ENCODE measurements at places on chromosomes 1 and 21.

DNA sequence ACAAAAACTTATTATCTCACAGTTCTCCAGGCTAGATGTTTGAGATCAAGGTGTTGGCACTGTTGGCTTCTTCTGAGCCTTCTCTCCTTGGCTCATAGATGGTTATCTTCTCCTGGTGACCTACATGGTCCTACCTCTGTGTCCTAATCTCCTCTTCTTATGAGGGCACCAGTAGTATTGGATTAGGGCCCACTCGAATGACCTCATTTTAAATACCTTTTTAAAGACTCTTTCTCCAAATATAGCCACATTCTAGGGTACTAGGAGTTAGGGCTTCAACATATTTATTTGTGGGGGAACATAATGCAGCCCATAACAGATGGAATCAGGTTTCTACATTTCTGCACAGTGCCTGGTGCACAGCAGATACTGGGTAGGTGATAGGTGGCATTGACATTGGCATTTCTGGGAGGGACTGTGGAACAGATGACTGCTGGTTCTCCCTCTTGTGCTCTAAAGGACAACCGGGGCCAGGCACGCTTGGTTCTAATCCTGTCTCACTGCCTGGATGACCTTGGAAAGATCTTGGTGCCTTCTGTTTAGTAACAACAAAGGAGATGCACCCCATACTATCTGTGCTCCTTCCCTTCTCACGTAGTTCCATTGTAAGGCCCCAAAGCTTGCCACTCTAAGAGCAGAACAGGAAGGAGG lies 140.3 kb downstream of the PLPP3 start:
- DNase-seq = no peak

DNA sequence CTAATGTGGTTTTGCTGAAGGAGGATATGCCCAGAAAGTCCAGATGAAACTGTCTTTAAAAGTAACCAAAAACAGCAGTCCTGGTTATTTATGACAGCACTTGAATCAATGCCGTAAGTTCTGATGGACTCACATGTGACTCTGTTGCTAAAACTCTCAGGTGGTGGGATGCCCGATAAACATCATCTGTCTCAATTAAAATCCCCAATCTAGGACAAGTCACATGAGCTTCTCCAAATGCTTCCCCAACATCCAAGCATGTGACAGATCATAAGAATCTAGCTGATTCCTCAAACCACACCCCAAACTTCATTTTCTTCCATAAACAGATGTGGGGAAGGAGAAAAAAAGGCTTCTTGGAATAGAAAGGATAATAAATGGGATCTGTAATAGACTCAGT lies 786 bp upstream of the CTSK start:
- no peak for DNase-seq

GRCh38 chr1:77401384-77401783 lies 119.6 kb downstream of the AK5 start:
- DNase-seq = no peak

- DNase-seq = no peak
Measured at GRCh38 chr1:247656221-247656875, 23.2 kb downstream of the OR13G1 start.

DNA sequence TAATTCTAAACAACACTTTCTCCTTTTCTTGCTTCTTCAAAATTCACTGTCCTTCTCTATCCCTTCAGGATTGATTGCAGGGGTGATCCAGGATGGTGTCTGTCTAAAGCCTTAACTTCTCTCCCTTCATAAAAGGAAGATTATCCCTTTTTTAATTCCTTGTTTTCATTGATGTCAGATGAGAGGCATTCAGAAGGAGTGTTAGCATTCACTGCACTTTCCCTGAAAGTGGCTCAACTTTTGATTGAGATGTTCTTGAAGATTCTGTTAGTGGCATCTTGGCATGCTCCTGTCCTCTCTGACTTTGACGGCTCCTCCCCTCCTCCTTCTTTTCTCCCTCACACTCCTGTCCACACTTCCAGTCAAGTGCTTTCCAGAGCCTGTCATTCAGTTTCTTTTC lies 71.6 kb downstream of the ST6GALNAC3 start:
- DNase-seq = no peak

DNA sequence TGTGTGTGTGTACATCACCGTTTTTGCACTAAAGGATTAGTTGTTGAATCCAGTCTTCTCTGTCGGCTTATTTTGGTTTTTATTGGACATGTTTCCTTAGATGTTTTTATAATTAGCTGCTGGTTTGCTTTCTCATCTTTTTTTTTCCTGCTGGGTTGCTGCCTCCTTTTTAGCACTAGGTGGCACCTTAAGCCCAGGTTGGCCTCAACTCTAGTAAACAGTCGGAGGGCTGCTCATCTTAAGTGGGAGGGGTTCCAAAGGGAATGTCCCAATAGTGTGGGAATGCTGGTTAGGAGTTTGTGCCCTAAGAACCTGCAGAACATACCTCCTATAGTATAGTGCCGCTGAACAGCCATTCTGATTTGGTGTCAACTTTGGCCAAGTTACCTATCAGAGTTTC lies 570.1 kb upstream of the CXADR start:
- no peak for DNase-seq

DNA sequence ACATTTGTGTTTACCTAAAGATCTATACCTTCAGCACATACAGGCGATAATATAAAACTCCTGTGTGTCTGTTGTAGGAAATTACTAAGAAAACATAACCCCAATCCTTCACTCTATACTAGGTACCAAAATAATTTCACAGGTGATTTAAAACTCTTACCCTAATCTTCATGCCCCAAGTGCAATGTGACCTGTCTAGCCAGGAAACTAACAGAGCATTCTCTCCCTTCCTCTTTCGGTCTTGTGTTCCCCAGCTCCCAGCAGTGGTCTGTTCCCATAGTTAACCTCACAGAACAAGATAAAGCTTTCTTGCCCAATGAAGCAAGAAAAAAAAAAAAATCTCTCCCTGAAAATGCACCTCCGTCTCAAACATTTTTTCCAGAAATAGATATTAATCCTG lies 493.5 kb downstream of the DPYD start:
- no peak for DNase-seq

DNA sequence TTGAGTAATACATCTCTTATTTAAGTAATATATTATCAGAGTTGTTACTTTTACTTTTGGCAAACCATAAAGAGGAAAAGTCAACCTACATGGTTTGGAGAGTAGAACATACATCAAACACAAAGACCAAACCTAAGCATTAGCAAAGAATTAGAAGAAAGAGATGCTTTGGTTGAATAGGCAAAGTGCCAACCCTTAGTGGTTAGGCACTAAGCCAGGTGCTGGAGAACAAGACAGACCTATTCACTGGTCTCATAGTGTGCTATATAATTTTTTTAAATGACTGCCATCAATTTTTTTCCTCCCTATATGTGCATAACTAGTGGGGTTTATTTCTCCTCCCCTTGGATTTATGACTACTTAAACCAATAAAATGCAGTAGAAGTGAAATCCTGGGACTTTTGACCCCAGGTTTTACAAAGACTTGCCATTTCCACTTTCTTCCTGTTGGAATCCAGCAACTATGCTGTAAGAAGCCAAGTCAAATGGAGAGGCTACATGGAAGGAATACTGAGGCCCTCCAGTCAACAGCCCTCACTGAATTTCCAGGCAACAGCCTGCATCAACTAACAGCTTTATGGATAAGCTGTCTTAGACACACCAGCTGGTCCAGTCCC lies 69.8 kb upstream of the HAO2 start:
- DNase-seq = no peak

DNA sequence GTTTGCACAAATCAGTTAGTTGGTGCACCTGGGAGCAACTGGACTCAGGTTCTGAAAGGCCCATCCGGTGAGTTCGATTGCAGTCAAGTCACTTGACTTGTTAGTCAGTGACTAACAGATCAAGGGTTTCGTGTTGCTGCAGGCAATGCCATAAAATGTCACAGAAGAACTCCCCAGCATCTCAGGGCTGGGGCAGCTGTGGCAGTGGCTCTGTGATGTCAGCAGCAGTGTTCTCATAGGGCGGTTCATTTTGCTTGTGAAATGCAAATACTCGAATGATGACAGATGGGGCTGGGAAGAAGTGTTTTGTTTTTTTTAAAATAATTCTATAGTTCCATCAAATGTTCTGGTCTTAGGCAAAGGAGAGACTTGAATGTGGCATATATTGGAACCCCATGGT lies 287.8 kb downstream of the LMX1A start:
- no peak for DNase-seq

DNA sequence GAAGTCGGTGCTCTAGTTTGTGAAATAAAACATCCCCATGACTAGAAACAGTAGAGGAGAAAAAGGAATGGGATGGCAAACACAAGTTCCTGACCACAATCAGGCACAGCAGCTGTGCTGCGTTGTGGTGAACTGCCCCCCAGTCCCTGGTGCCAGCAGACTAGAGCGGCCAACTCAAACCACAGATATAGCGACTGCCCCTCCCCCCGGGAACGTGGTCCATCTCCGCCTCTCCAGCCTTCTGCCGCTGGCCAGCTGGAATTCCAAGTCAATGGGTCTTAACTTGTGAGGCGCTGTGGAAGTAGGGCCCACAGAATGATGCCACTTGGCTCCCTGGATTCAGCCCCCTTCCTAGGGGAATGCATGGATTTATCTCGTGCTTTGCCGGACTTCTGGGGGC lies 41.6 kb upstream of the ZNF678 start:
- no peak for DNase-seq

DNA sequence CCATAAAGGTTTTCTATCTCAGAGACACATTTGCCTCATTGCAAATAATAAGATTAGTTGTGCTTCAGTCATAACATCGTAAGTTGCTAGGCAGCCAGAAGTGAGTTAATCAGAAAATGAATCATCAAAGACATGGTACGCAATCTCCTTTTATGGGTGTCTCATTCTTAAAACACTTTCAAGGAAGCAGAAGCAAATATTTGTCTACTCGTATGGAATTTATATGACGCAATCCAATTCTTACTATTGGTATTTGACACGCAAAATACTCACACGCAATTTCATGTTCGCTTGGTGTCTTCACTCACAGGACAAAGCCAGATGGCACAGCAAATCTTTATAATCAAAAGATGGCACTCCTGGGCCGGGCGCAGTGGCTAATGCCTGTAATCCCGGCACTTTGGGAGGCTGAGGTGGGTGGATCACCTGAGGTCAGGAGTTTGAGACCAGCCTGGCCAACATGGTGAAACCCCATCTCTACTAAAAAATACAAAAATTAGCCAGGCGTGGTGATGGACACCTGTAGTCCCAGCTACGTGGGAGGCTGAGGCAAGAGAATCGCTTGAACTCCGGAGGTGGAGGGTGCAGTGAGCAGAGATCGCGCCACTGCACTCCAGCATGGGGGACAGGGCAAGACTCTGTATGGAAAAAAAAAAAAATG lies 56.4 kb downstream of the HLCS start:
- DNase-seq = no peak

DNA sequence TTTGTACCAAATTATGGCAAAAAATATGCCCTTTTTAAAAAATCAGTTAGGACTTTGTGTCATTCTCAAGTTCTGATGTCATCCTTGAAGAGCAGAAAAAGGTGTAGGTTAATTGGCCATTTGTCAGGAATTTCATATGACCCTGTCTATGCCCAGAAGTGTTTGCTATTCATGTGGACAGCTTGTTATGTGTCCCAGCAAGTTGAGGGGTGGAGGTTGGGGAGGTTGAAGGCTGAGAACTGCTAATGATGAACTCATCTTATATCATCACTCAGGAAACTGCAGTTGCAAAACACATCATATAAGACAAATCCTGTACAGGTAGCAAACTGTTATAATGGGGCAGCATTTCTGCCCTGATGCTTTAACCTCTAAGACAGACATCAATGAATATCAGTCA lies 106.5 kb downstream of the PHTF1 start:
- DNase-seq = no peak

- DNase-seq = no peak
Measured at GRCh38 chr21:26834181-26834905, 10.9 kb downstream of the ADAMTS1 start.

GRCh38 chr1:61357539-61357938 lies 275.2 kb downstream of the NFIA start:
- no peak for DNase-seq

- DNase-seq = no peak
Measured at GRCh38 chr1:173475564-173476196, 1.5 kb upstream of the PRDX6 start.

GRCh38 chr1:156336242-156336641 lies 1.9 kb downstream of the CCT3 start:
- DNase-seq = no peak

- no peak for DNase-seq
Measured at GRCh38 chr1:180092931-180093650, 61.6 kb upstream of the QSOX1 start.

- no peak for DNase-seq
Measured at GRCh38 chr1:92481971-92482664, 4.6 kb downstream of the GFI1 start.

GRCh38 chr1:39277879-39278278 lies 73.4 kb downstream of the MACF1 start:
- no peak for DNase-seq

GRCh38 chr1:56285554-56286402 lies 293.6 kb downstream of the PLPP3 start:
- no peak for DNase-seq

DNA sequence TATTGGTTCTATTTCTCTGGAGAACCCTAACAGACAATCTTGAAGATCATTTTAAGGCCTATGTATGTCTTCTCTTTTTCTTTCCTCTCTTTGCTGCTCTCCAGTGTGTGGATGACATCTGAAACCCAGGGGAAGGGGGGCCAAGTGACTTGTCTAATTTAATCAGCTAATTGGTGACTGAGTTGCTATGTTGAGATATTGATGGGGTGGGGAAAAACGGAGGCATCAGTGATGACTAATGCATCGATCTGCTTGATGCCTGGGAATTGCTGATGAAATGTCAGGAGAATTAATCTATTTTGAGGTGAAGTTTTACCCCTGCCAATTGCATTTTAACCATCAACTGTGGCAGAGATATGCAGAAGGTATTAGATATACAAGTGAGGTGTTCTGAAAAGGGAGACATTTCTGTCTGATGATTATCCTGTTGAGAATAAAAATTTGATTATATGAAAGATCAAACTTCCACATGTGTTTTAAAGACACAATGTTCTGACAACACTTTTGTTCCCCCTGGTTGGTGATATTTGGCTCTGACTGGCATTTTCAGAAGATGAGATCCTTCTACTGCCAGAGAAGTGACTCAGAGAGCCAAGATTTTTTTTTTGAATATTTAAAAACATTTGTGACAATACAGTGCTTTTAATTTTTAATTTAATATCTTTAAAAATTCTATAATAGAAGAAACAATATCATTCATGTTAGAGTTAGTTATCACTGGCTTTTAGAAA lies 18.7 kb upstream of the PTGFR start:
- no peak for DNase-seq

- no peak for DNase-seq
Measured at GRCh38 chr1:31585736-31586365, 9.5 kb downstream of the TINAGL1 start.

- DNase-seq = no peak
Measured at GRCh38 chr1:111099289-111099688, 40.6 kb downstream of the DRAM2 start.

GRCh38 chr1:151526735-151527525 lies 13.2 kb upstream of the TUFT1 start:
- no peak for DNase-seq

DNA sequence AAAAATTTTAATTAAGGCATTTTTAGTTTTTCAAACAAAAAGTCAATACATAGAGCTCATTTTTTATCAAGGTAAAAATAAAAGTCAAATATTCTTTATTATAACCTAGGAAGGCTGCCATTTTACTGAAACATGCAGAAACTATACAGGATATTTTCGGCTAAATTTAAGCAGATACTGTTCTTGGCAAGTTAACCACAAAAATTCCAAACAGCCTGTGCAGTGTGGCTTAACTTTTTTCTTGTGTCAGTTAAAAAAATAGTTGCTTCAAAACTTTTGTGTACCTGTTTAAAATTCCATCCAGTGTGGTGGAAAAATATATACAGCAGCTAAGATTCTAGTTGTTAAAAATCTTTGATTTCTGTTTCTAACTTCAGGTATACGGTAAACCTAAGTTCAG lies 135.0 kb downstream of the ATP5PO start:
- no peak for DNase-seq

All from activated T-cell treated with anti-CD3 and anti-CD28 coated beads for 48 hours (primary cell).